ENCODE measurements at places on chromosomes 7 and 10.

DNA sequence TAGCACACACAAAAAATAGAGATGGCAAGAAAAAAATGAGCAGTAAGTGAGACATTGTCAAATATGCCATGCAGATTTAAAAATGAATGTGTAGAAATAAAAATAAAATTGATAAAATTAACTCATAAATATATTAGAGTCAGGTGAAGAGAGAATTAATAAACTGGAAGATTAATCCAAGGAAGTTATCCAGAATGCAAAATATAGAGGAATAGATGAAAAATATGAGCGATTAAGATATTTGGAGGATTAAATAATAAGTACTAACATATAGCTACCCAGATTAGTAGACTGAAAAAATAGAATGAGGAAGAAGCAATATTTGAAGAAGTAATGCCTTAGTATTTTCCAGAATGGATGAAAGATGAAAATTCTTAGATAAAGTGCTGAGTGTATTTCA lies 103.4 kb downstream of the GPR158 start:
- DNase-seq: no peak

GRCh38 chr7:158362912-158363905 lies 224.4 kb downstream of the PTPRN2 start:
- DNase-seq: no peak

GRCh38 chr10:71343392-71343773 lies 24.3 kb downstream of the SLC29A3 start:
- no peak for DNase-seq

- DNase-seq: no peak
These were observed 36.0 kb downstream of the LRRC72 start for GRCh38 chr7:16562456-16563220.

- DNase-seq: no peak
These were observed 19.2 kb downstream of the PLA2G12B start for GRCh38 chr10:72935361-72935760.

DNA sequence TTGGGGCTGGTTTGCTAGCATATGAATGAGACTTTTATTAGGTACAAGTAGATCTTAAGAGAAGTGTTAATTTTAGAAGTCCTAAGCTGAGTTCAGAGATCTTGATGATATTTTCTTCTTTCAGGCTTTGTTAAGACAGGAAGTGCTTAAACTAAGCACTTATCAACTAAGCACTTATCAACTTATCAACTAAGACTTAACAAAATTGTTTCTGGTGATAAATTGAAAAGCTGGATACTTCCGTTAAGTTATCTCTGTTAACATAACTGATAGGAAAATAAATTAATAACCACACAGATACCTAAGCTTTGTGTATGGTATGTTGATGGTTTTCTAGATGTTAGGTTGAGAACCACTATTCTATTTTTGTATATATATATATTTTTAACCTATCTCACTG lies 113.7 kb downstream of the PHTF2 start:
- DNase-seq: no peak

DNA sequence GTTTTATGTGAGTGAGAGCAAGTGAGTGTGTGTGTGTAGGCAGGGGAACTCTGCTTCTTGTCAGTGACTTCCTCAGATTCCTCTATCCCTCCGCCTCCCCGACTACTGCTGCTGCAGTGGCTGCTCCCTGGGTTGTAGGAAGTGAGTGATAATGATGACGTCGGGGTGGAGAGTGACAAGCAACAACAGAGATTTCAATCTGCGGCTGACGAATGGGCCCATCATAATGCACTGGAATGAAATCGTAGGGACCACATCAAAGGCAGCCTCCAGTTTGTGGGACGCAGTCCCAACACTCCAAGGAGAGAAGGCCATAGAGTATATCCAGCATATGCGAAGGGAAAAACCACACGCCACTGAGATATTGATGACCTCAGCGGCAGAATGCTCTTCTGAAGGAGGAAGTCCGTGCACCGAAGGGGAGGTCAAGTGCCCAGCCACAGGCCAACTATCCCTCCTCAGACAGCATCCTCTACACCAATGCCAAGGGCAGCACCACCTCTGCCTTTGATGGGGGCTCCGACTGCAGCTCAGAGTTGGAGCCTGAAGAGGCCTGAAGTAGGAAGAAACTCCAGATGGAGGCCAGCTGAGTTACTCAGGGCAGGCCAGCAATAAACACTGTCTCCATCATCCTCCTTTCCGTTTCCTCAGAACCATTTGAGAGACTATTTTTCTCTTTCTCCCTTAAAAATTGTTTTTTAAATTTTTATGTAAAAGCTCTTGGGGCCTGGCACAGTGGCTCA lies 11.3 kb upstream of the STMP1 start:
- no peak for DNase-seq

- DNase-seq: no peak
These were observed 236.1 kb downstream of the ELMO1 start for GRCh38 chr7:37212556-37212955.

DNA sequence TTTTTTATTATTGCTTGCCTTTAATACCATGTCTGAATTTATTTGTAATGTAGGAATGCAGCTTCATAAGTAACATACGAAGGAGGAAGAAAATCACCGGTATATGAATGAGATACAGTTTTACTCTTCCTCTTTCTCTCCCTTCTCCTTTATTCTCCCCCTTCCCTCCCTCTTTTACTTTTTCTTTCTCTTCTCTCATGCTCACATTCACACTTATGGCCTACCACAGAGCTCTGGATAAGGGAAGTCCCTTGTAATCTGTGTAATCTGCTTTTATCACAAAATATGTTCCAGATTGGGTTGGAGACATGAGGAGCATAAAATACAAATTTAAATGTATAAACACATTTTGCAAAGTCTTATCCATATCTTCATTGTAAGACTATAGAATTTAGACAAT lies 59.4 kb downstream of the MDFIC start:
- DNase-seq: no peak

- no peak for DNase-seq
These were observed 55.2 kb upstream of the PDGFA start for GRCh38 chr7:574661-575395.

DNA sequence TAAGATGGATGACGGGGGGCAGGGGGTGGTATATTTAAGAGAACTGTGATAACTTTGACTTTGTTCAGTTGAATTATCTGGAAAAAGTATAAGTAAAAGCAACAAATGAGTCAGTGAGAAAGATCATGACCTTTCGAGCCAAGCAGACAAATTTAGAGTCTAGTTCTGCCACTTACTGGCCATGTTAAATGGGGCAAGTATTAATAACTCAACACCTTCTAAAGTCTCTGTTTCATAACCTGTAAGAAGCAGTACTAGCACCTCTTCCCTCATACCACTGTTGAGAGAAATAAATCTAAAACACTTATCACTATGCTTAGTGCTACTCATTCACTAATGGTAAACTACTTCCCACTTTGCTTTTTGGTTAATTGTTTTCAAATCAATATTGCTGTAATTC lies 604.4 kb upstream of the LRRN3 start:
- DNase-seq: no peak

DNA sequence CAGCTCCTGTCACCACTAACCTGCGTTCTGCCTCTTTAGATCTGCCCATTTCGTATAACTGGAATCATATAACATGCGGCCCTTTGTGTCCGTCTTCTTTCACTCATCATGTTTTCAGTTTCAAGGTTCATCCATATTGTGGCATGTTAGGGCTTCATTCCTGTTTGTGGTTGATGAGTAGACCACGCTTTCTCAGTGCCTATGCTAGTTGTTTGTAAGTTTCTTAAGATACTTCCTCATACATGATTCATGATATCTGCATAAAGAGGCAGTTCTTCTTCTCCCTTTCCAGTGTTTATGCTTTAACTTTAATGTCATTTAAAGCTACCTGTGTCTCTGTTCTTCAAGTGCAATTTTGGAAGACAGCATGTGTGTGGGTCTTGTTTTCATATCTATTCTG lies 79.5 kb upstream of the FAM20C start:
- no peak for DNase-seq

DNA sequence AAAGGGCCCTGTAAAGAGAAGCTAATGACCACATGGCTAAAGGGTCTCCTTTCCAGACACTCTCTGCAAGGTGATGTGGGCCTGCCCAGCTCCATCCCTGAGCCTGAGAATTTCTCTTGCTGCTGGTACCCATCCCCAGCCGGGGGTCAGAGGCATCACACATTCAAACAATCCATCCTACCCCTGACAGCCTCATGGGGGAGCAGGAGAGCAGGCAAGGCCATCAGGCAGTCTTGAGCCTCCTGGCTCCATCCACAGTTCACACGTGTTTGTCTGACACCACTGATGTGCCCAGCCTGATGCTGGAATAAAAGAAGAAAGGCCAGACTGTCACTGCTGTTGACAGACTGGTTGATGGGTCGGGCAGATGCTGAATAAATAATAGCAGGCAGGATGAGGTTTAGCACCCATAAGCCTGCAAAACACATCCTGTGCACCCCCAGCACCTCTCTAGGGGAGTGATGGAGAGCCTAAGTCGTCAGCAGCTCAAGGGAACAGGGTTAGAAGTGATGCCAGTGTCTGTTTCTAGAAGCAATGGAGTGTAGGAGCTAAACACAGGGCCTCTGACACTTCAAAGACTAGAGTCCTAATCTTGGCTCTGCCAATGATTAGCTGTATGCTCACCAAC lies 43.5 kb downstream of the TLL2 start:
- DNase-seq: no peak

DNA sequence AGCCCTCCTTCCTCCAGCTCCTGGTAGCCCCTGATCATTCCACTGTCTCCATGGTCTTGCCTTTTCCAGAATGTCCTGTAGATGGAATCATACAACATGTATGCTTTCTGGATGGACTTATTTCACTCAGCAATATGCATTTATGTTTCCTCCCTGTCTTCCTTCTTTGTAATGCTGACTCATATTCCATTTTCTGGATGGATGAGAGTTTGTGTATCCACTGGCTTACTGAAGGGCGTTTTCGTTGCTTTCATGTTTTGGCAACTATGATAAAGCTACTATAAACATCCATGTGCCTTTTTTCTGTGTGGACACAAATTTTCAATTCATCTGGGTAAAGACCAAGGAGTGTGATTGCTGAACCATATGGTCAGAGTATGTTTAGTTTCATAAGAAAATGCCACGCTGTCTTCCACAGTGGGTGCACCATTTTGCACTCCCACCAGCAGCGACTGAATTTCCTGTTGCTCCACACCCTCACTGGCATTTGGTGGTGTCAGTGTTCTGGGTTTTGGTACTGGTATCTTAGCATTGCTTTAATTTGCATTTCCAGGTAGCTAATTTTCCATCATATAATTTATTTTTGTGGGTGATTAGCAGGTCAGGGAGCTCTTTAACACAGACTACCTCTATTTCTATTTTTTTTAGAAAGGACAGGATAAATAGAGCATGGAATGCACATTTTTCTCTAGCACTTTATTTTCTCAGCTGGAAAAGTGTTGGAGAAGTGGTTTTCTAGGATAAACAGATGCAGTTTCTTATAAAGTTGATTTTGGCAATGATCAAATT lies 252.2 kb downstream of the WDR37 start:
- no peak for DNase-seq

DNA sequence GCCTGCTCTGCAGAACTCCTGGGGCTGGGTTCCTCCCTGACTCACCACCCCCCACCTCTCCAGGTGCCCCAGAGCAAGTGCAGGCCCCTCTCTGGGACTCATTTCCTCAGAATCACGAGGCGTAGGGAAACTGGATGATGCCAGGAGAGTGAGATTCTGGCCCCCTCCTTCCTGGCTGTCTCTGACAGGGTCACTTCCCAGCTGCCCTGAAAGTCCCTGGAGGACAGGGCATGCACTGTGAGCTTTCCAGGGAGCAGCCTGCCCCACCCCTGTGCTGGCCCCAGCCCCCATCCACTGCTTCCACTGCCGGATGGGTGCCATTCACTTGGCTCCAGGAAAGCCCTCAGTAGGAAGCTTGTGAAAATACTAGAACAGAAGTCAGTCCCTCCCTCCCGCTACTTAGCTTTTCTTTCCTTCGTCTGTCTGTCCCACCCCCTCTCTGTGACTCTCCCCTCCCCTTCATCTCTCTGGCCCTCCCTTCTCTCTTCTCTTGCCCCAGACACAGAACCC lies 10.4 kb downstream of the TACR2 start:
- DNase-seq: no peak

- no peak for DNase-seq
These were observed 842 bp downstream of the SEMA3A start for GRCh38 chr7:84193747-84194146.

DNA sequence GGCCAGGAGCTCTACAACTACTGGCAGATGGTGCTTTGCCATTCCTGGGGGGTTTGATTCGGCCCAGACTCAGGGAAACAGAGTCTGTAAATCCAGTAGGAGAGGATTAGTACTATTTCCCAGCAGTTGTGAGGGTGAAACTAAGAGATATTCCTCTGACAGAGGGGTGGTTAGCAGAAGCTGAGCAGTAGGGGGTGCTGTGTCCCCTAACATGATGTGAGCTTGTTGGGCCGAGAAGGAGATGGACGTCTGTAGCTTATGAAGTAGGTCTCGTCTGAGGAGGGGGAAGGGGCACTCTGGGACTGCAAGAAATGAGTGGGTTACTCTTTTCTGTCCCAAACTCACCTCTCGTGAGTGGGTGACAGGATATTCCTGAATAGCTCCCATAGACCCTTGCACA lies 179.2 kb upstream of the MBL2 start:
- DNase-seq: no peak

- DNase-seq: no peak
These were observed 90.2 kb downstream of the IPMK start for GRCh38 chr10:58177362-58177947.

- DNase-seq: no peak
These were observed 70.0 kb upstream of the MAGI2 start for GRCh38 chr7:79523436-79523835.

DNA sequence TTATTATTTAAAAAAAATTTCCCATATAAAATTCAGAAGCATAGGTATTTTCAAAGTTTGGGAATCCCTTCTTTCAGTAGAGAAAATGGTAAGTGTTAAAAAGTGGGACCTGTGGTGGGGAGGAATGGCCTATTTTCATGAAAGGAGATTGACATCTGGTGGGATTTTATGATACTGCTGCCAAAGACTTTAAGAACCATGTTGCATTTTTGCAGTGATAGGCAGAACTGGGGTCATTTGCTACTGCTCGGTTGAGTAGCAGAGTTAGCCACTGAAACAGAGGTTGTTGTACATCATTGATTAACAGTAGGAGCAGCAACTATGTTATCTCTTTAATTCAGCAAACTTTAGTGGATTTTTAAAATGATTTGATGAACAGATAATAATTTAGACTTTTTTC lies 4.4 kb downstream of the BICC1 start:
- no peak for DNase-seq

DNA sequence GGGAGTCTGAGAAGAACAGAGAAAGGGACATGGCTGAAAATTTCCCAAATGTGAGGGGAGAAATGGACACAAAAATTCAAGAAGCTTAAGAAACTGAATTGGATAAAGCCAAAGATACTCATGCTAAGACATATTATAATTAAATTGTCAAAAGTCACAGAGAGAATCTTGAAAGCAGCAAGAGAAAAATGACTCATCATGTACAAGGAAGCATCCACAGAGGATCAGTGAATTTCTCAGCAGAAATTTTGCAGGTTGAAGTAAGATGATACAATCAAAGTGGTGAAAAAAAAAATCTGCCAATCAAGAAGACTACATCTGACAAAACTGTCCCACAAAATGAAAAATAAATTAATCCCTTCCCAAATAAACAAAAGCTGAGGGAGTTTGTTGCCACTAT lies 56.8 kb downstream of the MPP7 start:
- DNase-seq: no peak

- no peak for DNase-seq
These were observed 515 bp downstream of the TBX20 start for GRCh38 chr7:35253460-35253709.
